ENCODE measurements at places on chromosomes 16 and 17.

DNA sequence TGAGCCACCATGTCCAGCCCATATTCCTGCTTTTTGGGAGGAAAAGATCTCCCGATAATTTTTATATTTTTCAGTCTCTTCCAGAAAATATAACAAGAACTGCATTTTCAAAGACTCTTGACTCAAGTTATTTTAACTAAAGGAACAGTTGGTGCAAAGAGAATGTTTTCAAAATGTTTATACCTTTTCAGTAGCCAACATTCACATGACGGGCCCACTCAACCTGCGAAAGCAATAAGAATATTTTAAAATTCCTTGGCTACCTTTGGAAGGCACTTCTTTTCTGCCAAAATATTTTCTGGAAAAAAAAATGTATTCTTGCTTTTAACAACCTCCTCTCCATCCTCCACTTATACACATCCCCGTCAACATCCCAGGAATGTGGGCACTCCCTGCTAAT is 140.3 kb downstream of the ZNF18 start:
- no peak for DNase-seq

DNA sequence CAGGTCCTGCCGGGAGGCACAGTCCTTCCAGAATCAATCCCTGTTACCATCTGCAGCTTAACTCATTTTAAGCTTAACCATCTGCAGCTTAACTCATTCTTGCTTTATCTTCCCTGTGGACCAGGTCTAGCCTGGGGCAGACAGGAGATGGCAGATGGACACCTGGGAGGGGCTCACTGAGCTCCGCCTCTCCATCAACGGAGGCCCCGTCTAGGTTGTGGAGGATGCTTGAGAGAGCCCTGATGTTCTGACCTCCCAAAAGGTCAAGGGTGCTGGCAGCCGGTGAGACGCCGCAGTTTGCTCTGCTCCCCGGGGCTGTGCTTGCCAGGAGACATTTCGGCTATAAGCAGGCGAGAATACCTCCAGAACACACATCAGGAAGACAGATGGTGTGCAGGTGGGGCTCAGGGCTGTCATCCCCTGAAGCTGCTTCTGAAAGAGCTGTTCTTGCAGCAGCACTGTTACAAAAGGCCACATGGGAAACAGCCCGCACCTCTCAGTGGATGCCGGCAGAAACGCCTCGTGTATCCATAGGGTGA is 41.3 kb downstream of the BAIAP2 start:
- DNase-seq, result no peak

DNA sequence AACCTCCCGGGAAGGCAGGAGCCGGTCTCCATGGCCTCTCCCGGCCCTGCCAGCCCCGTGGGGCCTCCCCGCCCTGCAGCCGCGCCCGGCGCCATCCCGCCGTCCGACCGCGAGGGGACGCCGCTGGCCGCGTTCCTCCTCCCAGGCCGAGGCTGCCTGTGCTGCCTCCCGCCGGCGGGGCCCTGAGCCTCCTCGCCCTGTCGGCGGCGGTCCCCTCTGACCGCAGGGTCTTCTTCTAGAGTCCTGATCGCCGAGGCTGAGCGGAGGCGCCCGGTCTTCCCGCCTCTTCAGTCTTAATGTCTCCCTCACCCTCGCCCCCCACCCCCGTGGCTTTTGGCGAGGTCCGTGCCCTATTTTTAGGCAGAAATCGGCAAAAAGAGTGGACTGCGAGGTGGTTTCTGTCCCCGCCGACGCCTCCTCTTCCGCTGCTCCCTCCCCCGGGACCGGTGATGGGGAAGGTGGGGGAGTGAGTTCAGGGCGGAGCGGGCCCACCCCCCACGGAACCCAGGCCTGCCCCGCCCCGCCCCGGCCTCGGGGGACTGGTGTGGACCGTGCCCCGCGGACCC is 794 bp upstream of the CPNE7 start:
- no peak for DNase-seq

- DNase-seq, result no peak
These were observed 13.8 kb upstream of the CDR2 start for GRCh38 chr16:22388101-22388644.

DNA sequence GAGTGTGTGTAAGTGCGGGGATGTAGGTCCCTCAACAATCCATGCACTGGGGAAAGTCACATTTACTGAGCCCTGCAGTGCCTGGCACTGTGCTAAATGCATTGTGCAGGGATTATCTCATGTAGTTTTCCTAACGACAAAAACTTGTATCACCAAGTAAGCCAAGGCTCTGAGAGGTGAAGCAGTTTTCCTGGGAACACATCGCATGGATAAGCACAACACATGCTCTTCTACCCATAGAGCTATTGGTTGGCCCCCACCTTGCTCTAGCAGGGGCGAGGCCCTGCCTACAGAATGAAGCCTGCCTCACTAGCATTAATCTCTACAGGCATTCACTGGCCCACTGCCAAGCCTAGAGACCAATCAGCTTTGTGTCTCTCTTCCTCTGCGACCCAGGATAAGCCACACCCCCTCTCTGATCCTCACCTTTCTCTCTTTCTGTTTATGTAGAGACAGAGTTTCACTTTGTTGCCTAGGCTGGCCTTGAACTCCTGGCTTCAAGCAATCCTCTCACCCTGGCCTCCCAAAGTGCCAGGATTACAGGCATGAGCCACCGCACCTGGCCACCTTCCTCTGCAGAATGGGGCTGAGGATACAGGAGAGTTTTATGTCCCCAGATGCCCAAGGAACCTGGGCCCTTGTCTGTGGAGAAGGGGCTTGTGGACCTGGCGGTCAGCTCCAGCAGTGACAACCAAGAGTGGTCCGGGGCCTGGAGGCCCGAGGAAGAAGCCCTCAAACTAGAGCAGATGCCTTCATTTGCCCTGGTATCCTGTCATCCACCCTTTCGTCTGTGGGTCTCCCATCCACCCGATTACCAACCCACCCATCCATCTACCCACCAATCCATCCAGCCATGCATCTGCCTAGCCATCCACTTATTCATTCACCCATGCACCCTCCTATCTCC is 12.8 kb downstream of the CDH16 start:
- no peak for DNase-seq

GRCh38 chr17:71760062-71760720 is 360.6 kb upstream of the SOX9 start:
- DNase-seq, result no peak

DNA sequence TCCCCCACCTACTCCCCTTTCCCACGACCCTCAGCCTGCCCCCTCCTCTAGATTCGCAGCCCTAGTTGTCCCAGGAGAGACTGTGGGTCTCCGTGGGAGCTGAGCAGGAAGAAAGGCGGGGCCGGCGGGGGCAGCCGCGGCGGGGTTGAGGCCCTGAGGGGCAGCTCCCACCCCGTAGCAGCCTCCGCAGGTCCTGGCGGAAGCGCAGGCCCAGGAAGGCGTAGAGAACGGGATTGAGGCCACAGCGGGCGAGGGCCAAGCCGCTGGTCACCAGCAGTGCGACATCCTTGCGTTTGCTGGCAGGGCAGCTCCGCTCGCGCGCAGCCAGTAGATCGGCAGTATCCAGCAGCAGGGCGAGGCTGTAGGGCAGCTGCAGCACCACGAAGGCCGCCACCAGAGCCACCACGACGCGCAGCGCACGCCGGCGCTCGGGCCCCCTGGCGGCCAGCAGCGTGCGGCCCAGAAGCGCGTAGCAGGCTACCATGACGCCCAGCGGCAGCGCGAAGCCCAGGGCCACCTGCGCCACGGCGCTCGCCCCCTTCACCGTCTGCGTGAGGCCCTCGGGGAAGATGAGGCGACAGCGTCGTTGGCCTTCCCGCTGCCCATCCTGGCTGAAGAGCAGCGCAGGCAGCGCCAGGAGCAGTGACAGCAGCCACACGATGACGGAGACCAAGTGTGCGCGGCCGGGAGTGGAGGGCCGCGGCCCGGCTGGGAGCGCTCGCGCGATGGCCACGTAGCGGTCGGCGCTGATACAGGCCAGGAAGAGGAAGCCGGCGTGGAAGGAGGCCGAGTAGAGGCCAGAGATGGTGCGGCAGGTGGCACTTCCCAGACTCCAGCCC is 1.9 kb downstream of the CCR10 start:
- DNase-seq, result no peak

DNA sequence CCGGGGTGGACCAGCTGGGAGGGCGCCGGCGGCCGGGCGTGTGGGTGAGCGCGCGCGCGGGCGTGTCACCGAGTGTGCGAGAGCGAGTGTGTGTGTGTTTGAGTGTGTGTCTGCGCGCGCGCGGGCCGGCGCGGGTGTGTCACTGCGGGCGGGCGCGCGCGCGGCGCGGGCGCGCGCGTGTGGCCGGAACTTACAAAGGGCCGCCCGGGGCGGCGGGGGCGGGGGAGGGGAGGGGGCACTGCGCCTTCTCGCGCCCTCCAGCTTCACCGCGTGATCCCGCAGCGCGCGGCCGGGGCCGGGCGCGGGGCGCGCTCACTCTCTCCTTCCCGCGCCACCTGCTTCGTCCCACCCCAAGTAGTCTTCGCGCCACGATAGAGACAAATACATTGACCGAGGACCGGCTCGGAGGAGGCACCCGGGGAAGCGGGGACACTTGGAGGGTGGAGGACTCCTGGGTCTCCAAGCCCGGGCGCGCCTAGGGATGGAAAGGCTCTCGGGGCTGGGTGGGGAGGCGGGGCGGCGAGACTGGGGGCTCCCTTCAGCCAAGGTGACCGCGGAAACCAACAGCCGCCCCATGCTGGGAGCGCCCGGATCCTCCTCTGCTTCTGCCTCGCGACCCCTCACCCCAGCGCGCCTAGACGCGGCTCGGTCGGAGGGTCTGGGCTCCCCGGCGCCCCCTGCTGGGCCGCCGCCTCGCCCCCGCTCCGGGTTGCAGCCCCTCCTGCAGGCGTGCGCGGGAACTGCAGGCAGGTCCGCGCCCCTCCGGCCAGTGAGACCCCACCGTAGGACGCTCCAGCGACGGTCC is at the start of gene SRCIN1:
SRCIN1 (minus strand) TSS at position 112 of the 805 bp plus-strand sequence. CDS start 247 bp downstream, outside the sequence.
- DNase-seq, result no peak

- peak; percentile 76 for DNase-seq
These were observed 6.6 kb downstream of the NDRG4 start for GRCh38 chr16:58506241-58507194.

GRCh38 chr16:86367291-86368072 is 142.8 kb upstream of the FOXF1 start:
- no peak for DNase-seq

Measured in suprapubic skin (tissue), 4 donors.